Hematopoietic multipotent progenitor cell (in vitro differentiated cells): ENCODE measurements at places on chromosomes 7 and 10. TPM values are rescaled to one million over a fixed set of nuclear protein-coding genes. Genes with fewer than 3 reads are reported as not detected.

ABCB1 gene
- 39.3 TPM for total RNA-seq

GRCh38 chr7:26151096-26151495, 902 bp upstream of the NFE2L3 start:
- no peak for DNase-seq

GRCh38 chr10:34454590-34455261, 360.4 kb downstream of the PARD3 start:
- DNase-seq: no peak

TMEM273 gene
- total RNA-seq: 1.6 TPM

DNA sequence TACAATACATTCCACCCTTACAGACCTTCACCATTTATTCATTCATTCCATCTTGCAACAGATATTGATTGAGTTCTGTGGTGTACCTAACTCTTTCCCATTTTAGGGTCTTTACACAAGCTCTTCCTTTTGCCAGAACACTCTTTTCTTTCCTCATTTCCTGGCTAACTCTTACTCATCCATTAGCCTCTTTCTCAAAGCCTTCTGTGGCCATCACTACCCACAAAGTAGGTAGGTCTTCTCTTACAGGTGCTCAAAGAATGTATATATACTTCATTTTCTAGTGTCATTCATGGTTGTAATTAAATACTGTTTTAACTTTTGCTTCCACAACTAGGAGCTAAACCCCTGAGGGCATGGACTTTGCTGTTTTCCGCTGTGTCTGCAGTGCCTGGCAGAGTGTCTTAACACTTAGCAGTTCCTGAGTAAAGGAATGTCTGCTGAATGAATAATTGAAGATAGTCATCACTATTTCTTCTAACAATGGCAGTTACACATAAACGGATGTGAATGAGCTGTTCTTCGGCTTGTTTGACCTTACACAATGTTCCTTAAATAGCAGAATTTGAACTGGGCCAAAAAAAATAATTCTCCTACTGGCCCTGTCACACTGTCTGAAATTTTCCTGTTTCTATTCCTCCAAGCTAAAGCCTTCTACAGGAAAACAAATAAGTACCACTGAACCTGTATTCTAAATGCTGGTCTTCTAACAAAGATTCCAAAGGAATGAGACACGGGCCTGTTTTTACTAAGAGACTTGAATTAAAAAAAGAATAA, 15.1 kb downstream of the BCAP29 start:
- DNase-seq: no peak

DNA sequence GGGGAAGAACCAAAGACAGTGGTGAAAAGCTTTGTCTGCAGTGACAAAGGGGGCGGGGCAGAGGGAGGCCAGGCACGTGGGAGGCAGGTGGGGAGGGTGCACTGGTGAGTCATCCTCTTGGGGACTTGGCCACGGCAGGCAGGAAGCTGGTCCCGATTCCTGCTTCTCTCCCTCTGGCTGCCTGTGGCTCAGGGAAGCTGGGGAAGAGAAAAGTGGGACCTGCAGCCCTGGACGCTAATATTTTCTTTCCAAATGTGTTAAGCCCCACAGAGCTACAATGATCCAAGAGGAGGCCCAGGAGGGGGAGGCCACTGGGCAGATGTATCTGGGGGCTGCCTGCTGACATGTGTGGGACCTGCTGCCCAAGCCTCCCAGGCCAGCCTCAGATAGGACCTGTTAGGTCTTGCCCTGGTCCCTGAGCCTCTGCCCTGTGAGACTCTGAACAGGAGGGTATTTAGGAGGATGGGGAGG, 231.8 kb downstream of the KCNMA1 start:
- DNase-seq: peak; percentile 29

DNA sequence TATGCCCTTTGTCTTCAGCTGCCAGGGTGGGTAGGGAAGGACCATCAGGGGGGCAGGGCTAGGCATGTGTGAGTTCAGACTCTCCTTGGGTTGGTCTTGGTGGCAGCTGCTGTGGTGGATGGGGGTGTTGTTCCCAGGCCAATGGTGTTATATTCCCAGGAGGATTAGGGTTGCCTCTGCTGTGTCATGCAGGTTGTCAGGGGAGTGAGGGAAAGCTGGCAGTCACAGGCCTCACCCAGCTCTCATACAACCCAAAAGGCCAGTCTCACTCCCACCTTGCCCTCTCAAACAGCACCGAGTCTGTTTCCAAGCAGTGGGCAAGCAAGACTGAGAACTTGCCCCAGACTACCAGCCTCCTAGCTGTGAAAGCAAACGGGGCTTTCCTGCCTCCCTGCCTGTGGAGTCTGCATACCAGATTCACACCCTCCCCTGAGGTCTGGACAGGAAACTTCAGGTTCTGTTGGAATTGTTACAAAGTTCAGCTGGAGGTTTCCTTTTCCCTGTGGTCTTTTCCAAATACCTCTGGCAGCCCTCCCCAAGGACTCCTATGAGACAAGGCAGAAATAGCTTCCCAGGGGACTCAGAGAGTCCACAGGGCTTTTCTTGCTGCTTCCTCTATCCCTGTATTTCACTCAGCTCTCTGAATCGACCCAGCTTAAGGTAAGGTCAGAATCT, 1.4 kb downstream of the HYAL4 start:
- no peak for DNase-seq

CLDN4 gene
- total RNA-seq: under 0.01 TPM

GRCh38 chr7:149872419-149873073, 1.2 kb upstream of the ATP6V0E2 start:
- DNase-seq: peak; percentile 46

TET1 gene
- total RNA-seq: 2.4 TPM

GRCh38 chr10:25455980-25456567, 281.3 kb downstream of the GPR158 start:
- DNase-seq: no peak

- no peak for DNase-seq
Measured at GRCh38 chr7:6227294-6227846, 45.1 kb downstream of the CYTH3 start.

DNA sequence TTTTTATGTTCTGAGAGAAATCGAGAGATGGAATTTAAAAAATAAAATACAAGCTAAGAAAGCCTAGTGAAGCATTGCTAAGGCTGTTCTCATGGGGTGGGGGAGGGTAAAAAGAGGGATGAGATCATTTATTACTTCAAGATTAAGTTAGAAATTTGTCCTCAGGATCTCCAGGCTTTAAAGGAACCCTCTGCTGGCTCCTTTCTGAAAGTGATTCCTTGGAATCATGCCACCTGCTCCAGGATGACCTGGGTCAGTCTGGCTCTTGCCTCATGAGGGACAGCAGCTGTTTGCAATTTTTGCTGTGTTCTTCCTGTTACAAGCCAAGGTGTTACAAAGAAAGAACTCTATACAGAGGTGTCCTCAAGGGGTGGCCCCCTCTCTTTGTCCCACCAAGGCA, 69.8 kb downstream of the CDK1 start:
- no peak for DNase-seq

DNA sequence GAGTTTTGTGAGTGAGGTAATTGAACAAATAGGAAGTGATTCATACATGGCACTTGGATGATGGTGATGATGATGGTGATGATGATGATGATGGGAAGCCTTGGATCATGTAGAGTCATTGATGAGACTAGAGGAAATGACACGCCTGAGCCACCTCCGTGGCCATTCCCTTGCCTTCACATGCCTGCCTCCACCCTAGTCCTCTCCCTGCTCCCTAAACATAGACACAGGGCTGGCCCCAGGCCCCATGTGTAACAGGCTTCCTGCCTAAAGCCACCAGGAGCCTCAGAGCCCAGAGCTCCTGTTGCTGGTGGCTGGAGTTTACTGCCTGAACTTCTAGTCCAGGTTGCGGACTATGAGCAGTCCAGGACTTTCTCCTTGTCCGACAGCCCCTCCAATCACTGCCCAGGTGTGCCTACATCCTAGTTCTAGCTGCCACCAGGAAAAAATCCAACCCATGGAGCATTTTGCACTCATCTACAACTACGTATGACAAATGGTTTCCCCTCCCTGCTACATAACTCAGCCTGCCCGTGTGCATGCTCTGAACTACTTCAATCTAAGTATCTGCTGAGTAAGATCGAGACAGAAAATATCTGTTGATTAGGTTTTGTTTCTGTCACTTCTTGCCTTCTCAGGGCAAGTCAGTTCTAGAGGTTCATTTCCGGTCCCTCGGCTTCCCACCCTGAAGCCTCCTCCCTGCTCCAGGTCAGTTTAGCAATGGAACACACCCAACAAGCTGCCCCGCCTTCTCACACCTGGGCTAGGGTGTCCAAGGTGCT, 35.5 kb upstream of the KDM7A start:
- no peak for DNase-seq

DNA sequence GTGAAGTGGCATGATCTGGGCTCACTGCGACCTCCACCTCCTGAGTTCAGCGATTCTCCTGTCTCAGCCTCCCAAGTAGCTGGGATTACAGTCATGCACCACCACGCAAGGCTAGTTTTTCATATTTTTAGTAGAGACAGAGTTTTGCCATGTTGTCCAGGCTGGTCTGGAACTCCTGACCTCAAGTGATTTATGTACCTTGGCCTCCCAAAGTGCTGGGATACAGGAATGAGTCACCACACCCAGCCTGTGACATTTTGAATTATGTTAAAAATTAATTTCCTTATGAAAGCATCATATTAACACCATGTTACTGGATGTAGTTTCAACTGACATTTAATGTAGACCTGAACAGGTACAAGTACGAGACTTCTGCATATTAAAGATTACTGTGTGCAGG, 24.3 kb downstream of the ABCB4 start:
- no peak for DNase-seq

ZNF107 gene
- 3.0 TPM for total RNA-seq

DNA sequence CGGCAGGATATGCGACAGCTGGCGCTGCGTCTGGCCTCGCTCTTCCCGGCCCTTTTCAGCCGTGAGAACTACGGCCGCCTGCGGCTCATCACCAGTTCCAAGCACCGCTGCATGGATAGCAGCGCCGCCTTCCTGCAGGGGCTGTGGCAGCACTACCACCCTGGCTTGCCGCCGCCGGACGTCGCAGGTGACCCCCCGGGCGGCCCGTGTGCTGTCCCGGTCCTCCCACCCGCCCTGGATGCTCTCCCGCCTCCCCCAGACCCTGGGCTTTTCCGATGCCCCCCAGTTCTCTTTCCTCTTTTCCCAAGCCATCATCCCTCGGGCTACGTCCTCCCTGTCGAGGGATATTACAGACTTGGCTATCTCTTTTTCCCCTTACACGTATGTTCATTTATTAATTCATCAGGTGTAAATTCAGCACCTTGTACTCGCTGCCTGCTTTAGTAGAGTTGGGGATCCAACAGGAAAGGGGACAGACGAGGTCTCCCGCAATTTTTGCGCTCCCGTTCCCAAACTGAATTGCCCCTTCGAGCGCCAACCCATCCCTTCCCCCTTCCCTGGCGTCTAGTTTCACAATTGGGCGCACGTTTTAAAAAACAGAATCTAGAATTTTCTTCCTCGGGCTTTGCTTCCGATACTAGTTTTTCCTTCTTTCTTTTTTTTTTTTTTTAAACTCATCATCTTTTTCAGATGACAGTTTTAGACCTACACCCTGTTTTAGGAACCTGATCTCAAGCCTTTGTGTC, 846 bp downstream of the MINPP1 start:
- no peak for DNase-seq

DNA sequence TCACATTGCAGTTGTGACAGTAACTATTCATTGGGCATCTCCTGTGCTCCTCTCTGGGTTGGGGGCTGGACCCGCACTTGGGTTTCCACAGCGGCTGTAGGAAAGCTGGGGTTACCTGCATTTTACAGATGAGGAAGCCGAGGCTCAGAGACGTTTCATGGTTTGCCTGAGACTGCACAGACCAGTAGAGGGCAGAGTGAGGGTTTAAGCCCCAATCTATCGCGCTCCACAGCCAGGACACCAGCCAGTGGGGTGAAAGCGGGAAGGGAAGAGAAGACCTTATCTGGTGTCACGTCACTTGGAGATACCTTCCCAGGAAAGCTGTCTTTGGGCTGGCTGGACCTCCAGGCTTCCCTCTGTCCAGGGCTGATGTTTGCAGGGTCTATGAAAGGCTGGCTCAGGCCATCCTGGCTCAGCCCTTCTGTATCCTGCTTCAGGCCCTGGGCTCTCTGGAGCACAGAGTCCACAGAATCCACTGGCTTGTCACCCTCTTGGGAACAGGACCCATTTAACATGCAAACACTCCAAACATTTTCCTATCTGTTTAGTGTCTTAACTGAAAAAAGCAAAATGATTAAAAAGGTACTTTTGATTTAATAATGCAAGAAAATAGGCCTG, 167.7 kb downstream of the EMX2 start:
- DNase-seq: no peak

DNA sequence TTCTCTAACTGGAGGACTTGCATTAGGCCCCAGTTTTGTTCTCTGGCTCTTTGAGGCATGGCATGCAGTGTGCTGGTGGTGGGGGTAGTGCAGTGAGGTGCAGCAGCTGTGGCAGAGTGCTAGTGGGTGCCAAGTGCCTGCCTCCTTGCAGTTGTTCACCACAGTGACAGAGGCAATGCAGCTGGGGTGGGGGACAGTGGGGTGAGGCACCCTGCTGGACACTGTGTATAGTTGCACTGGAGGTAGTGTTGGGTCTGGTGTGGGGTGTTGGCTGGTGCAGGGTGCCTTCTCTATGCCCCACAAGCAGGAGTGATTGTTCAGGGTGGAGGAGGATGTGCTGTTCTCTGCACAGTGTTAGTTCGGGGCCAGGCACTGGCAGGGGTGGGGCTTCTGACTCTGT, 21.7 kb upstream of the KEL start:
- no peak for DNase-seq

DNA sequence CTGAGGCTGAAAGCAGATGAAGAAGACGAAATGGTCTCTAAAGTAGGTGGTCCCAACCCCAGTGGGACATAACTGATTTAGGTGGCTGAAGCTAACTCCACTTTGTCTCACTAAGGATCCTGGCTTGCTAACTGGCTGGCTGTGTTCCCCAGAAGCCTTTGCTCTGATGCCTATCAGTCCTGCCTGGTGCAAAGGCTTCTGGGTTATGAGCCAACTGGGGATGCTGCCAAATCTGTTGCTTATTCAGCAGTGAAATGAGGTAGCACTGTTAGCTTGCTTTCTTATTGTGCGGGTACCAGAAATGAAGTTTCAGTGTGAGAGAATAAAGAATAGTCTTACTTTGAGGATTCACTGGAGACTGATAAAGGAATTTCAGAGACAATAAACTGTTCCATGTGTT, 18.1 kb downstream of the PRKG1 start:
- no peak for DNase-seq

GRM3 gene
- total RNA-seq: not detected

OR2A7 gene
- 2.7 TPM for total RNA-seq

GRCh38 chr7:43698460-43699255, 30.7 kb downstream of the COA1 start:
- no peak for DNase-seq

GRCh38 chr7:13047061-13047460, 359.6 kb downstream of the ARL4A start:
- DNase-seq: no peak

ZNF488 gene
- total RNA-seq: 0.27 TPM

FAM107B gene
- total RNA-seq: 2.7 TPM
